ENCODE measurements at places on chromosomes 12 and 14.

DNA sequence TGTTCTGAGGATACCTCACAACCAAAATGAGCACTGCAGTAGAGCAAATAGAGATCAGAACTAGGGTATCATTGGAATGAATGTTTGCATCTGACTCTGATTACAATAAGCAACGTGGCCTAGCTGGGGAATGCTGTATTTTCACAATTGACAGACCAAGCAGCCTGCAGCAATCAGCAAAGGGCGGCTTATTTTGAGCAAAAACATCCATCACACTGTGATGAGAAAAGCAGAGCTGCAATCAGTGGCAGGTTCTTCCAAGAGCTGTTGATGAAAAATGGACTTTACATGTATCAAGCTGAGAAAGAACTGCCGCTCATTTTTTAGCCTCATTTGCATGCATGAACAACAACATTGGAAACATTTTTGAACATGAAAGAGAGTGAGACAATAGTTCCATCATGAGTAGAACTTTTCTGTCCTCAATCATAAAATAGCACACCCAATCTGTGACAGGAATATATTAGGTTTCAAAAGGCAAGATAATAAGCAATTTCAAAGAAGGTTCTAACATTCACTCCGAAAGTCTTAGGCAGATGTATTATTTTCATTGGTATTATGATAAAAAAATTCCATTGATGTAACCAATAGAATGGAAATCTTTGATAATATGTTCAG is 249.7 kb upstream of the FBXO33 start:
- DNase-seq: no peak

GRCh38 chr12:91804533-91804932 is 341.1 kb downstream of the BTG1 start:
- DNase-seq: no peak

- no peak for DNase-seq
Measured at GRCh38 chr12:11849757-11850504, 200.5 kb downstream of the ETV6 start.

DNA sequence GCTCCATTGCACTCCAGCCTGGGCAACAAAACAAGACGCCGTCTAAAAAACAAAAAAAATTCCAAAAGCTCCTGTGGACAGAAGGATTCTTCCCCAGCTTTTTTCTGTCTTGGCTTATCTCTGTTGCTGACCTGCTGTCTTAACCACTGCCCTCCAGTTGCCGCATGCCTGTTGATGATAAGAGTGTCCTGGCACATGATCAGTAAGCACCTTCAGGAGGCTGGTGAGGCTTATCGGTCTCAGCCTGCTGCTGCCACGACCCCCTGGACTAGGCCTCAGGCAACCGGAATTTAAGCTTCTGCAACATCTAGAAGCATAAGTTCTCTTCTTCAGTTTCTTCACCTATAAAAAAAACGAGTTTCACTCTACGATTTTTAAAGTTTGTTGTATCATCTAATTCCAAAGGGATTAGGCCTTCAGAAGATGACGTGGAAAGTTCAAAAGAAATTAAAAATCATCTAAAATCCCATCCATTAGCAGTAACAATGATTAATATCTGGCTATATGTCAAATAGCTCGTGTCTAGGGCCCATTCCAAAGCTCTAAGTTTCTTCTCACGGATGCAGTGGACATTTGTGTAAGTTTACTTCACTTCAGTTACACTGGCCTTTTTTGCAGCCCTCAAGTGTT is 46.4 kb downstream of the RESF1 start:
- DNase-seq: no peak

GRCh38 chr12:113407931-113408600 is 4.4 kb upstream of the SDS start:
- no peak for DNase-seq

GRCh38 chr12:42705863-42706262 is 116.3 kb upstream of the PRICKLE1 start:
- DNase-seq: no peak

DNA sequence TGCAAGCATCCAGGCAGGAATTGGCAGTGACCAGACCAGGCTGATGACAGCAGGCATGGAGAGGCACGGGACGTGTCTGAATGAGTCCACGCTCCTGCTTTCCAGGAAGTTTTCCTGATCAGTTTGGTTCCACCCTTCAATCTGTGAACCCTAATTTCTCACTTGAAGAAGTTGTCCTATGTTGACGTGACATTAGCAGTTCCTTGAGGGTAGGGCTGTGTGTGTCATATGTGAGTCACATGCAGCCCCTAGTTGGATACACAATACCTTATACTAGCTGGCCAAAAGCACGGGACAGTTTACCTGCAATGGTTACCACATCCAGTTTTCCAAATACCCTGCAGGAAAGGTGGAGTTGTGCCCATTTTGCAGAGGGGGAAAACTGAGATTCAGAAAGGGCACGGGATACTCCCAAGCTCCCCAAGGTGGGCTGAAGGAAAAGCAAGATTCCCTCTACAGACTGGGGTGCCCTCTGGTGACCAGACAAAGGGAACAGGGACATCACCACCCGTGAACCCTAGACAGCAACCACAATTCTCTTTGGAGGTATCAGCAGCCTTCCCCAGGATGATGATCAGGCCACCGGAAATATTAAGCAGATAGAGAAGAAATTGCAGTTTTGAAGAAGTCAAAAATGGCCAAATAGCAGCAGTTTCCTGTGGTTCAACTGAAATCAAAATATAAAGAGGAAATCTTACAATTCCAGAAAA is 194.5 kb downstream of the PHETA1 start:
- DNase-seq: no peak

GRCh38 chr14:100836311-100836805 is 10.4 kb downstream of the MEG3 start:
- DNase-seq: no peak

- no peak for DNase-seq
Measured at GRCh38 chr14:73058922-73059673, 764 bp downstream of the RBM25 start.

GRCh38 chr14:91723501-91723900 is 8.4 kb downstream of the CATSPERB start:
- DNase-seq: no peak

DNA sequence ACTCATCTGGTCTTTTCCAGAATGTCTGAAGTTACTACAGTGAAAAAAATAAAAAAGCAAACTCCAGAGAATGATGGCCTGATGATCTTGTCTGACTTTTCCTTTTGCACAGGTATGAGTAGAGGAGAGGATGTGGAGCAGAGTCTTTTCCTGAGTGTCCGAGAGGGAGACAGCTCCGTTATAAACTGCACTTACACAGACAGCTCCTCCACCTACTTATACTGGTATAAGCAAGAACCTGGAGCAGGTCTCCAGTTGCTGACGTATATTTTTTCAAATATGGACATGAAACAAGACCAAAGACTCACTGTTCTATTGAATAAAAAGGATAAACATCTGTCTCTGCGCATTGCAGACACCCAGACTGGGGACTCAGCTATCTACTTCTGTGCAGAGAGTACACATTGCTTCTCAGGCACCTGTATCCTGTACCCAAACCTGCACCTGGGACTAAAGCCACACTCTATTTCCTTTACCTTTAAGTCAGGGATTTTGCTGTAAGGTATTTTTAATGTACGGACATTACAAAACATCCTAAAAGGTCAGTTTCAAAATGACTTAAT is 75.8 kb upstream of the OR4E1 start:
- no peak for DNase-seq

GRCh38 chr12:108701779-108702441 is 29.4 kb downstream of the CORO1C start:
- DNase-seq: no peak

DNA sequence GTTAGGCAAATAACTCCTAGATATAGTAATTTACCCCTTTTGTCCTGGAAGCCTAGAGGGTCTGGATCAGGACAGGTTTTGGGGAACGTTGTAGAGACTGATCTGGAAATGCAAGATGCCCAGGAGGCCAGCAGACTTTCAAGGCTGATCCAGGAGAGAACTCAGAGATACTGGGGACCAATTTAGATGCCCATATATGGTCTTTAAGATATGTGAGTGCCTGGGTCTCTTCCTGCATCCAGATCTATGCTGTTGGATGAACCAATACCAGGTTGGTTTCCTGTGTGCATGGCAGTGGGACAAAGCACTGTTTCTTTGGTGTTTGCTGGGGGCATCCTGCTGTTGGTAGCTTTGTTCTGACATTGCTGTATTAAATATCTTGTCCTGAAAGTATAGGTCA is 5.4 kb downstream of the ERG28 start:
- no peak for DNase-seq

DNA sequence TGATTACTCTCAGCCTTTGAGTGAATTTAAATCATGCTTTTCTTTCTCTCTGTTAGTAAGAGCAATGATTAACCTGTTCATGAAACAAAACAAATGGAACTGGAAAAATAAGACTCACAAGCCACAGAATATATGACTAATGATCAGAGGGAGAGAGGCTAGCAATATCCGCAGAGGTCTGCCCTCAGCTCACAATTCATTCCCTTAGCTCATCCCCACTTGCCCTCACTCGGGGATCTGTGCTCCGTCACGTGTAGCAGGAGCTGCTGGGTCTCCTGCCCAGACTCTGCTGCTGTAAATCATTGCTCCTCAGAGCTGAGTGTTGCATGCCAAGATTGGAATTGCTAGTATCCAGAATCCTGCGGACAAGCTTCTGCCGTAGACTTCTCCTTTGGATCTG is 53.1 kb upstream of the GNG2 start:
- DNase-seq: no peak

DNA sequence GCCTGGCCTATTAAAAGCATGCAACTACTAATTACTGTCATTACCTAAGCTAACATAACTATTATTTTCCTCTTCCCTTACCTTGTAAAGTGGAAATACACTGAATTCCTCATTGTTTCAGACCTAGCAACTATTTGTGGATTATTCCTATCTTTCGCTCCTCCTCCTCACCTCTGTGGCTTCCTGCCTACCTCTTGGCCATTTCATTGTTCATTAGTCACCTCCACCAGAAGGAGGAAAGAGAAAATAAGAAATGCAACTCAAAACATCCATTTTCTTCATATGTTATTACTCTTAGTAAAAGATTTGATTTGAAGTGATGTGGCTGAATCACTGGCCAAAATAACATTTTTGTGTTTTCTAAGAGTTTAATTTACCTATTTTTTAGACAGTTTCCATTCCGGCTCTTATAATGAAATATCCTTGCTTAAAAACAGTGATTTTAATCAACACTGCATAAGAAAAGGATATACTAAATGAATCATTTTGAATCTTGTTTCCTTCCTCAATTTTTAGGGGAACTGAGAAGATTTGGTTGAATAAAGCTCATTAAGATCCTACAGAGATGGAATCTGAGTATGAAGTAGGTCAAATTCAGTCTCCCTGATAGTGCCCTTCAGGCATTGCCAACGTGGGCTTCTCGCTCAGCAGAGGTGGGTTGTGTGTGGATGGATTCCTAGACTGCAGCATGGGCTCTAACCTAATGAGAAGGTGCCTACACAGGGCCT is 27.6 kb upstream of the ARHGAP5 start:
- no peak for DNase-seq

GRCh38 chr12:97308576-97309198 is 153.9 kb upstream of the RMST start:
- DNase-seq: no peak

- no peak for DNase-seq
Measured at GRCh38 chr12:77916276-77916675, 85.6 kb downstream of the NAV3 start.

- no peak for DNase-seq
Measured at GRCh38 chr12:43347026-43347425, 205.0 kb downstream of the ADAMTS20 start.

DNA sequence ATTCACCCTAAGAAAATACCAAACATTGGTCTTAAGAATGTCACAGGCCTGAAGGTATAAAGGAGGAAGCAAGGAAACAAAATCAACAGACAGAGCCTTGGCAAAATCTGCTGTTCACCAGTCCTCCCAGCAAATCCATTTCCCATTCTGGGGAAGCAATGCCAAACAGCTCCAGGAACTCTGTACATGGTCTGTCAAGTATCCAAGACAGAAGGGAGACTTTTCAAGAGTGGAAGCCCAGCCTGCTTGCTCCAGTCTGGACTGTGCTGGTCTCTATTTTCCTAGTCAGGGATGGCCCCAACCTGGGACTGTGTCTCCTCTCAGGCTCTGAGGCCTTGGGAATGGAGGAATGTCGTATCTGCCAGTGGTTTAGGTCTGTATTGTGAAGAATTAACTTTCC is 251.5 kb downstream of the DAD1 start:
- DNase-seq: no peak

DNA sequence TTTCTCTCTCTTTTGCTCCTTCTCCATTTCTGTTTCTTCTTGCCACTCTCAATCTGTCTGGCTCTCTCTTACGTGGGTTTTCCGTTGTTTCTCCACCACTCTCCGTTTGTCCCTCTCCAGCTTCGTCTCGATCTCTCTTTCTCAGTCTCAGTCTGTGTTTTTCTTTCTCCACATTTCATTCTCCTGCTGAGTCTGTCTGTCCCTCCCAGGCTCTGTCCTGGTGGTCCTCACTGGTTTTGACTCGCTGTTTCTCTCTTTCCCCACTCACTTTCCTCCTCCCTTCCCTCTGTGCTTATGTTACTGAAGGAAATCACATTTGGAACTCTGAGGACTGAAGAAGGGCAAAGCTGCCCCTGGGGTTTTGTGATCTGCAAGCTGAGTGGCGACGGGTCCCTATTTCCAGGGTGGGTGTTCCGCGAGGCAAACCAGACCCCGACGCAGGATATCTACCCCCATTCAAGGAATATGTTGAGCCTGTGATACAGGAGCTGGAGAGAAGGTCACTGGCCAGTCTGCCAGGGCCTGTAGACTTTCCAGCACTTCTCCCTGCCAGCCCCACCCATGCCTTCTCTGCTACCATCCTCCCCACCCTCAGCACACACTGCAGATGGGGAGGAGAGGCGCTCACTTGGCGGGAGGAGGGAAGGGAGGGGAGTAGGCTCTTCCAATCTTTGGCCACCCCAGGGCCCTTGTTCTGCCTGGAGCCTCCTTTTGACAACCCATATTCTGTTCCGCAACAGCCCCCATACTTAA is 102.7 kb upstream of the MAP1LC3B2 start:
- DNase-seq: no peak

DNA sequence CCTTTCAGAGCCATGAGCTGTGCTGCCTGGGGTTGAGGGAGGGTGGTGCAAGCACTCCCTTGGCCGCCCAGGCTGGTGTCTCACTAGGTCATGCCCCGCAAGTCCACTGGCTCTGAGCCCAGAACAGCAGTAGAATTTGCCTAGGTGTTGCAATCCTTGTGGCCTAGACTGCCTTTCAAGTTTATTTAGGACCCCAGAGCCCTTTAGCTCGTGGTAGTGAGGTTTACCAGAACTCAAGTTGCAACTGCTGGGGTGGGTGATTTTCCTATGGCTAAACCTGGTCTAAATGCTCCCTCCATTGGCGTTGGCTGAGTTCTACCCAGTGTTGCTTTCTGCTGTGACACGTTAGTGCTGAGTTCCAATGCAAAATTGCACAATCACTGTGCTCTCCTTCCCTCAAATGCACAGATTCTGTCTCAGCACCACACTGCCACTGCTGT is 287.2 kb downstream of the BCAT1 start:
- DNase-seq: no peak

- no peak for DNase-seq
Measured at GRCh38 chr12:6936636-6937480, 6.8 kb upstream of the RNU7-1 start.

GRCh38 chr12:31702047-31702446 is 26.8 kb downstream of the AMN1 start:
- no peak for DNase-seq

GRCh38 chr12:54977857-54978256 is 6.7 kb downstream of the TESPA1 start:
- DNase-seq: no peak

Measured in activated CD8-positive, alpha-beta memory T cell treated with anti-CD3 and anti-CD28 coated beads for 1 hour (primary cell).